SK-N-SH treated with all-trans-retinoic acid at 6 μM for 48 hours (cell line): ENCODE measurements at places on chromosomes 11 and 22.

- peak; percentile 63 for ATAC-seq
Observed at GRCh38 chr11:2752204-2752770, 52.5 kb upstream of the KCNQ1OT1 start.

- ATAC-seq: no peak
Observed at GRCh38 chr11:132045107-132045506, 674.7 kb downstream of the NTM start.

DNA sequence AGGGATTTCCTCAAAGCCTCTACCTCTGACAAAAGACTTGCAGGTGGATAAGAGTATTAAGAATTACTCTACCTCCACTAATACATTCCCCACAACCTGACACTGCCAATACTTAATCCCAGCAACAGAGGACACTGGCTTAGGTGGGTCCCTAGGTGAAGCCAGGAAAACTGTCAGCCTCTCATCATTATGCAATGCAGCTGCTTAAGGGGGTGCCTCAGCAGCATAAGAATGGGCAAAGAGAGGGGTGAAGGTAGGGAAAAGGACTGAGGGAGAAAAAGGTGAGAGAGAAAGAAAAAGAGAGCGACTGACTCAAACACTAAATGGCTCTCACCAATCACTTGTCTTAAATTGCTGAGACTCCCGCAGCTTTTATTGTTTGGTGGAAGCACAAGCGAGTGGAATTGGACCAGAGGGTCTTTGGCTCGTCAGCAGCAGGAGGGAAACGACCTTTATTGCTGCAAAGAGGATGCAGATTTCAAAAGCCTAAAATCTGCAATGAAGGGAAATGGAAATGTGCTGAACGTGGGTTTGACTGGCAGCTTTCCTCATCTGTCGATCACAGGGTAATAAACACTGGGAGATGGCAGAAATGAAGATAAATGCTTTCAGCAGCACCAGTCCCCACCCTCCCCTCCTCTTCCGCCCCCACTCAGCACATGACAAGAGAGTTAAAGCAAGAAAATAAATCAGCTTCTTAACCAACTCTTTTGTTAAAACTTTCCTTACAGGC is 64.9 kb upstream of the CHRM4 start:
- ATAC-seq: no peak

DNA sequence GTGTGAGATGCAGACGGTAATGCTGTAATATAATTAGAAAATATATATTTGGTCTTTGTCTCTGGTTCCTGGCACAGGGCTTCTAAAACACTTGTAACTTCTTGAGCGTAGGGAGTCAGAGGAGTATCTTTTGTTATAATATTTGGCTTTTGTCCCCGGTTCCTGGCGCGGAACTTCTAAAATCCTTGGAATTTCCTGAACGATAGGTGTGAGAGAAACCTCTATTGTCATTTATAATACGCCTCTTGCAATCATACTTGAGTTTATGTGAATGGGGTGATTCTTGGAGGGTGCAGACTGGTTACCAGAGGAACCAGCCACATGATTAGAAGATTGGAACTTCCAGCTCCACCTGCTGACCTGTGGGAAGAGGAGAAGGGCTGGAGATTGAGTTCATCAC is 54.1 kb upstream of the ZBED5 start:
- ATAC-seq: no peak

DNA sequence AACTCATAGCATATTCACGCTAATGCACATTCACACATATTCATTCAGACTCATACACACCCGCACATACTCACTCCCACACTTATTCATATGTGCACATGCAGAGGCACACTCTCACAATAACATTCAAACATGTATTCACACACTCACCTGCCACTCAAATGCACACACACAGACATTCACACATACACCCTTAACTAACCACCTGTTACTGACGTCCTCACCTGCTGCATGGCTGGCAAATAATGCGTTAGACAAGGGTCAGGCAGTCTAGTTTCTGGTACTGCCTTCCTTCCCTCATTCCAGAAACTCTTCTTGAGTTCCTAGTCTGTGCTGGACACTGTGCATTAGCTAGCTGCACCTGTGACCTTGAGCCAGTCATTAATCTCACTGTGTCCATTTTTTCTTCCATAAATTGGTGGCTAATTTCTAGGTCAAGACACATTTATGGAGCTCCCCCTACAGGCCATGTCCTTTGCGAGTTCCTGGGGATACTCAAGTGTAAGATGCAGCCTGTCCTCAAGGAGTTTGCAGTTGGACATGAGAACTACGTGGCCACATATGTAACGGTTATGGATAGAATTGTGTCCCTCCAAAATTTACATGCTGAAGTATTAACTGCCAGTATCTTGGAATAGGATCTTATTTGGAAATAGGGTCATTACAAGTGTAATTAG is 34.5 kb upstream of the SEZ6L start:
- ATAC-seq: no peak

DNA sequence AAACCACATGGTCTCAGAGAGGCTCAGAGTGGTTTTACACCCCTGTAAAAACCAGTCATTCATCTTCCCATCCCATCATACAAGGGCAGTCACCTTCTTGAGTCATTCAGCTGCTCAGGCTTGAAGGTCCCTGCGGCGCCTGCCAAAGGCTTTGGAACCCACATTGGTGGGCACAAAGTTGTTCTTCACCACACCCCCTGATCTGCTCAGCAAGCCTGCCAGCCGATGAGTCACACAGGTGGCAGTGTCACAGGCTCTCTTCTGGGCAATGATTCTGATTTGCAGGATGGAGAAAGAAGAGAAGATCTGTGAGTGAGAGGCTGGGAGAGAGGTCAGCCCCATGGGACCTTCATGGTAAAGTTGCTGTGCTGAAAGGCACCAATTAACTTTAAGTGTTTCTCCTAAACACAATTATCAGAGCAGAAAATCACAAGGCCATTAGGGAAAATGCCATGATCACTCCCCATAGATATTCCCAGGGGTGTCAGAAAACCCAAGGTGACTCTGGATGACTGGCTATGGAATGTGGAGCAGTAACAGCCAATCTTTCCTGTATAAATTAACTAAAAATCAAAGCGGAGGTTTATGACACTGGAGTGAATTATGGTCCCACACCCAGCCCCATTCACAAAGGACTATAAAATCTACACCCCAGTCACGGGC is 4.4 kb downstream of the CALCA start:
- ATAC-seq: no peak

DNA sequence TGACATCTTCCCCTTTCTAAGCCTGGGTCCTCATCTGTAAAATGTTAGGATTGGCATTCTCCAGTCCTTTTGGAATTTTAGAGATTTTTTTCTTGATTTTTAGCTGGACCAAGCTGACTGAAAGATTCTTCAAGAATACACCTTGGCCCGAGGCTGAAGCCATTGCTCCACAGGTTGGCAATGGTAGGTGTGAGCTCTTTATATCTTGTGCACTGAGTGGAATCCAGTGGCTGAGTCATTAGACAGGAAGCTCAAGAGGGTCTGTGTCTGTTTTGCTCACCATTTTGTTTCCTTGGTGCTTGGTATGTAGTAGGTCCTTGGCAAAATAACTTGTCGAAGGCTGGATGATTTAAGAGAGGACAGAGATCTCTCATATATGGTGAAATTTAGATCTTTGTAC is 6.2 kb downstream of the EIF3L start:
- ATAC-seq: no peak

DNA sequence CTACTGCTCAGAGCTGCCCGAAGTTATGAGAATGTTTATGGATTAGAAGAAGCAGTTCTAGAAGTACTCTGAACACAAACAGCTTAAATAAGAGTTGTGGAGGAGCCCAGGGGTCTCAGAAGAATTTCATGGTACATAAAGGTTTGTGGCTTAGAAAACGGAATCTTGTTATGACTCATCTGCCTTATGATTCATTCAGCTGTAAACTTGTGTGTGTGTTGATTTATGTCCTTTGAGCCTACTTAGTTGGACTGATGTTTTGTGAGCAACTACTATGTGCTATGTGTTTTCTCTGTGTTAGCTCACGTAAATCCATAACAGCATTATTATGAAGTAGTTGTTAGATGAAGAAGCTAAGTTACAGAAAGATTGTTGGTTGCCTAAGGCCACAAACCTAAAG is 203.7 kb downstream of the PGR start:
- no peak for ATAC-seq

- ATAC-seq: no peak
Observed at GRCh38 chr22:36136475-36136874, 24.1 kb downstream of the APOL3 start.

- ATAC-seq: peak; percentile 2
Observed at GRCh38 chr11:65427691-65428577, 5.3 kb downstream of the NEAT1 start.
